Activated T-cell treated with anti-CD3 and anti-CD28 coated beads, Interleukin-2, amount 50 U/mL, for 72 hours (primary cell): ENCODE measurements at places on chromosomes 16 and 17. TPM values are rescaled to one million over a fixed set of nuclear protein-coding genes. Genes with fewer than 3 reads are reported as not detected.
A peak's percentile ranks its signal among the peaks of the same experiment; 100 is the strongest.

The TVP23A gene
- total RNA-seq: not detected

The C17orf75 gene
- 32.6 TPM for total RNA-seq

The DNAAF1 gene
- total RNA-seq: 0.19 TPM

The SERPINF2 gene
- total RNA-seq: 1.6 TPM

The HYDIN gene
- 1.2 TPM for total RNA-seq

The KRT40 gene
- not detected for total RNA-seq

- H3K27ac ChIP-seq: no peak overlapping the region
- DNase-seq: no peak
- H3K4me3 ChIP-seq: peak overlapping the region; percentile 76
- H3K4me1 ChIP-seq: peaks cover 41% of the 10 kb centered on the region
Measured at GRCh38 chr17:47949946-47950345, 7.7 kb downstream of the PRR15L start.

DNA sequence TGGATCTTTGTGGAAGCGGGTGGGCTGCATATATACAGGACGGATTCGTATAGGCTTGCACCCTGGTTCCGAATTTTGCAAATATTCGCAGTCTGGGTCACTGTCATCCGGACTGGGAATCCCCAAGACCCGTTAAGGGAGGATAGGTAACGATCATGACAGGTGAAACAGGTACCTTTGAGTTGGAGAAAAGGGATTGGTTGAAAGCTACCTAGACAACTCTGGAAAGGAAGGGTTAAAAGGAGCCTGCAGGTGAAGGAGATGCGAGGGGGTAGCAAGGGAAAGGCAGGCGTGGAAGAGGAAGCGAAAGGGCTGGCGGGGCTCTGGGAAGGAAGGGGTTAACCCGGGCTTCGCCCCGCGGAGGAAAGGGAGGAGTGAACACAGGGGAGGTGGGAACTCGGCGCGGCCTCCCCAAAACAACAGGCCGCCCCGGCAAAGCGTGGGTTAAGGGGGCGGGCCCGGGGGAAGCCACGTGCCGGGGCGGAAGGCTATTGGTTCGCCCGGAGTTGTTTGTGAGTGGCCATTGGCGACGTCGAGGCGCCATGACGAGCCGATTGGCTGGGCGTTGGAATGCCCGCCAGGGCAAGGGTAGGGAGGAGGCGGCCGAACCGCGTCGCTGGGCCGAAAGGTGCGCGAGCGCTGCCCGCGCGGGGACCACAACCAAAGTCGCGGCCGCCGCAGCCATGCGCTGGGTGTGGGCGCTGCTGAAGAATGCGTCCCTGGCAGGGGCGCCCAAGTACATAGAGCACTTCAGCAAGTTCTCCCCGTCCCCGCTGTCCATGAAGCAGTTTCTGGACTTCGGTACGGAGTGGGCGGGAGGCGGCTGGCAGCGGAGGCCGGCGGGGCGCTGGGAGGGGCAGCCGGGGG lies at the start of gene PDK2:
Gene PDK2 (plus strand): TSS at position 599 of the 867 bp plus-strand sequence. CDS start 85 bp downstream, at position 684.
- peak; percentile 97 for DNase-seq
- peak within 1 kb of the TSS; percentile 89 for H3K27ac ChIP-seq
- no peaks in the 10 kb centered on the region for H3K36me3 ChIP-seq

- H3K27me3 ChIP-seq: no peaks in the 10 kb centered on the region
- peak overlapping the region; percentile 55 for H3K27ac ChIP-seq
- H3K4me1 ChIP-seq: peaks cover 28% of the 10 kb centered on the region
- DNase-seq: no peak
Measured at GRCh38 chr16:15057681-15058417, 2.0 kb upstream of the NTAN1 start.

- H3K4me1 ChIP-seq: peaks cover under 1% of the 10 kb centered on the region
- no peaks in the 10 kb centered on the region for H3K36me3 ChIP-seq
Measured at GRCh38 chr16:72926177-72927070, 121.5 kb downstream of the ZFHX3 start.

GRCh38 chr16:58086381-58087208 lies 42.6 kb downstream of the CFAP20 start:
- no peak overlapping the region for H3K4me3 ChIP-seq
- H3K4me1 ChIP-seq: no peaks in the 10 kb centered on the region
- DNase-seq: no peak
- H3K27me3 ChIP-seq: no peaks in the 10 kb centered on the region
- H3K27ac ChIP-seq: no peak overlapping the region

DNA sequence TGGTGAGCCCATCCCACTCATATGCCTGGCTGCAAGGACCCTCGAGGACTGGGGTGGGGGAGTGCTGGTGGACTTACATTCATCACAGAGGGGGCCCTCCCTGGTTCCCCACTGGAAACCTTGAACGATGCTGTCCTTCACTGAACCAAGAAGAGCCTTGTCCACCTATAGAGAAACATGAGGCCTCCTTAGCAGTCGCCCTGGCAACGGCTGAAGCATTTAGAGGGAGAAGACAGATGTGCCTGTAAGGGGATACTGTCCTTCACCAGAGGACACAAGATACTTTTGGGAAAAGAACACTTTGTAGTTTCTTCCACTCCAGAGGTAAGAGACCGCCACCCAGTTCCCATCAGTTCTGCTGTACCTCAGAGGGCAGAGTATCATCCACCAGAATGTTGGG lies 6.5 kb downstream of the HIGD1B start:
- no peak overlapping the region for H3K4me3 ChIP-seq
- H3K27me3 ChIP-seq: no peaks in the 10 kb centered on the region
- DNase-seq: no peak
- H3K4me1 ChIP-seq: no peaks in the 10 kb centered on the region
- H3K27ac ChIP-seq: peak overlapping the region; percentile 45

GRCh38 chr17:41532947-41533570 lies 5.0 kb upstream of the KRT19 start:
- H3K4me1 ChIP-seq: peaks cover 11% of the 10 kb centered on the region
- H3K36me3 ChIP-seq: no peaks in the 10 kb centered on the region
- no peak overlapping the region for H3K4me3 ChIP-seq
- no peak overlapping the region for H3K27ac ChIP-seq

DNA sequence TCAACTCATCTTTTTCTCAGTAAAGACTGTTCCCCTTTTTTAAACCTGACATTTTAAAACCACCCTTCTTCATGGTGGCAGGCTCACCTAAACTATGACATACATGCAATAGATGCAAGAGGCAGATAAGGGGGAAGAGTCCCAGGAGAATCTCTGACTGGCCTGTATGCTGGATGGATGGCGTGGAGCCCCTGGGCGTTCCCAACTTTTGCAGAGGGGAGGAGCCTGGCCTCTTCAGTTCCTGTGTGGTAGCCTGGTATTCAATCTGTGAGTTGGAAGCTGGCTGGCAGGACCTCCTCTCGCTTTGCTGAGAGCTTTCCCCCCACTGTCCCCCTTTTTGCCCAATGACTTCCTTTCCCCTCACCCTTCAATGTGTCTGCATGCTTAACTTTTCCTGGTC lies 217.6 kb upstream of the CA10 start:
- no peak for DNase-seq
- no peaks in the 10 kb centered on the region for H3K36me3 ChIP-seq
- no peaks in the 10 kb centered on the region for H3K27me3 ChIP-seq
- no peaks in the 10 kb centered on the region for H3K4me1 ChIP-seq
- H3K27ac ChIP-seq: no peak overlapping the region

DNA sequence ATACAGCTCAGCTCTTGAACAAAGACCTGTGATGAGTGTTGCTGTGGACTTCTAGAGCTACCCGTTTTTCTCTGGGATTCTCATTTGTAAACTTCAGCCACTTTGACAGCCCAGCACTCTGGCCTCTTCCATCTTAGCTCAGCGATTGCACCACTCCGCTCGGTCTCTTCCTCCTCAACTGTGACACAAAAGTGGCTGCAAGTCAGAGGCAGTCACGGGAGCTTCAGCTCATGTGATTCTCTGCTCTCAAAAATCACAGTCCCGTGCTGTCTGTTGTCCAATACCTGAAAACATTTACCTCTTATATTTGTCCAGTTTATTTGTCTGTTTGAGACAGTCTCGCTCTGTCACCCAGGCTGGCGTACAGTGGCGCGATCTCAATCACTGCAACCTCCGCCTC lies 75.7 kb upstream of the DNAH17 start:
- no peaks in the 10 kb centered on the region for H3K4me1 ChIP-seq
- H3K4me3 ChIP-seq: no peak overlapping the region
- no peaks in the 10 kb centered on the region for H3K27me3 ChIP-seq
- DNase-seq: no peak
- H3K27ac ChIP-seq: no peak overlapping the region
- H3K36me3 ChIP-seq: peaks cover 4% of the 10 kb centered on the region

GRCh38 chr16:51941412-51941811 lies 605.5 kb downstream of the TOX3 start:
- H3K36me3 ChIP-seq: no peaks in the 10 kb centered on the region
- no peaks in the 10 kb centered on the region for H3K27me3 ChIP-seq
- no peak for DNase-seq
- no peak overlapping the region for H3K27ac ChIP-seq
- H3K4me3 ChIP-seq: no peak overlapping the region
- no peaks in the 10 kb centered on the region for H3K4me1 ChIP-seq

GRCh38 chr17:7631398-7632380 lies 1.8 kb downstream of the SHBG start:
- no peaks in the 10 kb centered on the region for H3K36me3 ChIP-seq
- DNase-seq: no peak
- H3K4me1 ChIP-seq: peaks cover 5% of the 10 kb centered on the region
- H3K27me3 ChIP-seq: no peaks in the 10 kb centered on the region
- H3K4me3 ChIP-seq: no peak overlapping the region
